ENCODE measurements at places on chromosomes 7 and 10.
A peak's percentile ranks its signal among the peaks of the same experiment; 100 is the strongest.

DNA sequence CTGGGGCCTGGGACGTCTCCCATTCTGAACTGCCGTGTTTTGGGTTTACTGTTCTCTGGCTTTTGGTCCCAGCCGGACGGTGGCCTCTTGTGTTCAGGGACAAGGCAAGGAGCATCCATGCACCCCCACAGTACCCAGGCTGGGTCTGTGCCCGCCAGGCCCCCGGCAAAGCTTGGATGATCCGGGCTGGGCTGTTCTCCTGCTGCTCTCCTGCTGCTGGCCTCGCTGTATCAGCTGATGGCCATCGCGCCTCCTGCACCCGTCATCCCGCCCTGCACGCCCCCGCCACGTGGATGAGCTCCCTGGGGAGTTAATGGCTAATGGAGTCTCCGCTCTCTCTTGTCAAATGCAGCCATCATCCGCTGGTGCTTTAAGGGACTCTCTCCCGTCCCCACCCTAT, 14.9 kb upstream of the PSMG3 start:
- DNase-seq: no peak

- DNase-seq: no peak
Measured at GRCh38 chr10:123068087-123068853, 59.5 kb downstream of the ACADSB start.

DNA sequence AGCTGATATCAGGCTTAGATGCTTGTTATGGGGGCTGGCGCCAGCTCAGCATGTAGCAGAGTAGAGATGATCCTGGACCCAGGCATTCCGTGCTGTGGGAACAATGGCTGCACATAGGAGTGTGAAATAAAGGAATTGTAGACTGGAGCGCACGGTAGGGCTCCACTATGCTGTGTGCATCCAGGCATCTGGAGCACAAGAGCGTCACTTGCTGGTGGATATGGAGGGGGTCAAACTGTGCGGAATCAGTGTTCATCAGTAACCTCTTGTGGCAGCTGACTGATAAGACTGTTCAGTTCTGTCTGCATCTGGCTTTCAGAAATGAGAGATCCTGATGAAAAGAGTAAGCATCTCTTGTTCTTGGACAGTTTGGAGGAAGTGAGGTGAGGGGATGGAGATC, 55.8 kb downstream of the ZNF503 start:
- DNase-seq: no peak

- no peak for DNase-seq
Measured at GRCh38 chr10:35783305-35783838, 141.3 kb upstream of the FZD8 start.

- no peak for DNase-seq
Measured at GRCh38 chr10:6505300-6505699, 74.8 kb downstream of the PRKCQ start.

DNA sequence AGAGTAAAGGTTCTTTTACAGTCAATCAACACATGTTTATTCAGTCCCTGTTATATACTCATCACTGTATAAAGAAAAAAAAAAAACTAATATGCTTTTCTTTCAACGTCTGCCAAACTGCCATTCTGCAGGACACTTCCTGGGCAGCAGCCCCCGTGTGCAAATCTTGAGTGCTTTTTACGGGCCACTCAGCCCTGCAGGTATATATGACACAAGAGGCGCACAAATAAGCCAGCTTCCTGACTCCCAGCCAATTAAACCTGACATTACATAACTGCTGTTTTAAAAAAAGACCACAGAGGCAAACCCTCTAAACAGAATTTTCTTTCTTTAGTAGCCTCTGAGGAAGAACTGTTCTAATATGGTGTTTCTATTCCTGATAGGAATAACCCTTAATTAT, 263.0 kb upstream of the NEBL start:
- no peak for DNase-seq

- peak; percentile 81 for DNase-seq
Measured at GRCh38 chr10:132637477-132638129, 100.0 kb downstream of the INPP5A start.

- no peak for DNase-seq
Measured at GRCh38 chr7:77329466-77330168, 86.5 kb downstream of the GSAP start.

DNA sequence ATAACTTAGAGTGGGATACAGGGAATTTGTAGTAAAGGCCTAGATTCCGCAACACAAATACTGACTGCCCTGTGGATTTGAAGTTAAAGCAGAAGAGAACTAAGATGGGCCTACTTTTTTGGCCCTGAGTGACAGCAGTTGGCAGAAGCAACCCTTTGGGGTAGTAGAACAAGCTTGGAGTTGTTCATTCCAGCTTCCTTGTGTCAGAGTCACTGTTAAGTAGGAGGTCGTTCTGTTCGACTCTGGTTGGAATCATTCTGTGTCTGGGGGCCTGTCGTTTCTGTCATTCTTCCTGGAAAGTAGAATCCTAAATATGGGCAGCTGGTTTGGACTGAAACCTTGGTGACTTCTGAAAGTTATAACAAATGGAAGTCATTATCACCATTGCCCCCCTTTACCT, 865.9 kb downstream of the LRMDA start:
- no peak for DNase-seq

GRCh38 chr10:8758029-8758428, 703.5 kb downstream of the GATA3 start:
- DNase-seq: no peak

GRCh38 chr7:3866277-3866676, 565.2 kb downstream of the SDK1 start:
- DNase-seq: no peak

DNA sequence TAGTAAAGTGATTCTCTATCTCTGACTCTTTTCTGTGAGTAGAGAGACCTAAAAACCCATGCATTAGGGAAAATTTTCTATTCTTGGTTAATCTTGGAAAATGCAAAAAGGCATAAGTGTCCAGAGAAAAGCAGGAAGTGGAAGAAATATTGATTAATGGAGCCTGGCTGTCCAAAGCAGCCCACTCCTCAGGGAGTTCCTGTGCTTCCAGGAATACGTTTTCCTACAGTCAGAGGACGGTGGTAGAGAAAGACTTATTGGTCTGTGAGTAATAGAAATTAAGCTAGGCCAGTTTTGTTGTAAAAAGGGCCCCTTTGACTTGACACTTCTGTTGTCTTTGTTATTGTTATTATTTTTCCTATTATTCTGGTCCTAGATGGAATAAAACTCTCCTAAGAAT, 157.8 kb downstream of the NRP1 start:
- DNase-seq: no peak

DNA sequence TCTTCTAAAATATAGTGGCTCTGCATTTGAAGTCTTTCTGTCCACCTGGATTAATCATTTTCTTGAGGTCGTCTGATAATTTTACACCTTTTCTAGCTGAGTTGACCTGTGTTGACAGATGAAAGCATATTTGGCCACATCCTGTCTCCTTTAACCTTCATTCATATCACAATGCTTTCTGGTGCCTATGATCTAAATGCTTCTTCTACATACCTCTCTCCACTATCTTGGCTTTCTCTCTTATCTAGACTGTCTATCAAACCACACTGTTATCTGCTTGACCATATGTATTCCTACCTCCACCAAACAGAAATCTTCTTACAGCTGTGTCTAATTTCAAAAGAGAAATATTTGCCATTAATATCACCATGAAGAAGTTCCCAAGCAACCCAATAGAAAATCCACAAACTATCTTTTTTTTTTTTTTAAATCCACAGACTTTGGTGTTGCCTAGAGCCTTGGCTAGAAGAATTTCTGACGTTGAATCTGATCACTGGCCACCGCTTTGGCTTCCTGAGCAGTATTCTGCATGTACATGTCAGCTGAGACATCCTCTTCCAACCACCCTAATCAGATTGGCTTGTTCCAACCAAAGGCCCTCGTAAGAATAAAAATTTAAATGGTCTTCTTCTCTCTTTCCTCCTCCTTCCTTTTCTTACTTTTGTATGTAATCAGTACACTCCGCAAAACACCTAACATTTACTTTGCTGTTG, 66.3 kb upstream of the SP4 start:
- no peak for DNase-seq

DNA sequence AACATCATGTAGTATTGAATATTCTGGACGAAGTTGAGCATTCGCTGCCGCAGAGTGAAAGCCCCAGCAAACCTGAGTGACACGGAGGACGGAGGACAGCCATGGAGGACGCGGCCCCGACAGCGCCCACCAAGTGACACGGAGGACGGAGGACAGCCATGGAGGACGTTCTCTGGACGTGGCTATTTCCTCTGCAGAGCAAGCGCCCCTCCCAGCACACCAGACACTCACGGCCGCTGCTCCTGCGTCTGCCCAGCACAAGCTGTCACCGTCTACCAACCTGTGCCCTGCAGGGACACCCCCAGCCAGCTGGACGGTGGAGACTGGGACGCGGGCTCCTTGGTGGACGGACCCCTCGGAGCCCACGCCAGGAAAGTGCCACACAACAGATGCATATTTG, 7.3 kb upstream of the ADAM8 start:
- no peak for DNase-seq

GRCh38 chr7:22561321-22561811, 61.4 kb upstream of the STEAP1B start:
- no peak for DNase-seq

- peak; percentile 37 for DNase-seq
Measured at GRCh38 chr7:768881-769504, 41.9 kb upstream of the PRKAR1B start.

DNA sequence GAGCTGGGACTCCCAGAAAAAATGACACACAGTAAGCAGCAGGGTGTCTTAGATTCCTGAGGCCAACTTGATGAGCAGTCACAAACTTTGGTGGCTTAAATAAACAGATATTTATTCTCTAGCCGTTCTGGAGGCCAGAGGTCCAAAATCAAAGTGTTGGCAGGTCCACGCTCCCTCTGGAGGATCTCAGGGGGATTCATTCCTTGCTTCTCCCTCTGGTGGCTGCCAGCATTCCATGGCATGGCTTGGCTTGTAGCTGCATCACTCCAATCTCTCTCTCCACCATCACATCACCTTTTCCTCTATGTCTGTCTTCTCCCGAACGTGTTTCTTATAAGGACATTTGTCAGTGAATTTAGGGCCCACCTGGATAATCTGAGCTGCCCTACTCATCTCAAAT, 98.4 kb downstream of the OSBPL3 start:
- no peak for DNase-seq

GRCh38 chr10:71217266-71218045, 5.1 kb downstream of the UNC5B start:
- no peak for DNase-seq

- DNase-seq: no peak
Measured at GRCh38 chr7:41870461-41871138, 167.7 kb upstream of the INHBA start.

DNA sequence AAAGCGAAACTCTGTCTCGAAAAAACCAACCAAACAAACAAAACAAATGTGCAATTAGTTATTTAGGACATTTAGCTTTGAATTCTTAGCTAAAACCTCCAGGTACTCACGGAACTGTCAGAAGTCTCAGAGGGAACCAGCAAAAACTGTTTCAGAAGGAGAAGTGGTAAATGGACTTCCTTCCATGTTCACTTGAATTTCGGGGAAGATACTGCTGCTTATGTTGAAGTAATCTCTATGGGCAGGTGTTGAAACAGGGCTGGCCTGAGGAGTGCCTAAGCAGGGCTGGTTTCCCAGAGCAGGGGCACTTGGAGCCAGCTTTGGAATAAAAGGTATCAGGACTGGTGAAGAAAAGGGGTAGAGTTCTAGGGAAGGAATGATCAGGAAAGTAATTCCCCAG, 2.4 kb upstream of the EXOC6 start:
- no peak for DNase-seq

DNA sequence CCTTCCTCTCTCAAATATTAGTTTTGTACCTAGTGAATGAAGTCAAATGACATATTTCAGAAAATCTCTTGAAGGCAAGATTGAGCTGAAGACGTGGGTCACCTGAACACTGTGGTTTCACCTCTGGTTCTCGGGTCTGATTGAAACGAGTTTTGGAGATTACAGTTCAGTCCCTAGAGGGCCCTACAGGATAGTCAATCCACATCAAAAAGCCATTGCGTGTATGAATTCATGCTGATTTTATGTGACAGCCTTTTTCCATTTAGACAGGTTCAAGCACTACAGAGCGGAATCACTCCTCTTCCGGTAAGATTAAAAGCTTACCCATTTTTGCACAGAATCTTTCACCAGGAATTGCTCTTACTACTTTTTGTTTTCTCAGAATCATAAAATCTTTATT, 62.2 kb downstream of the VIM start:
- DNase-seq: peak; percentile 3

DNA sequence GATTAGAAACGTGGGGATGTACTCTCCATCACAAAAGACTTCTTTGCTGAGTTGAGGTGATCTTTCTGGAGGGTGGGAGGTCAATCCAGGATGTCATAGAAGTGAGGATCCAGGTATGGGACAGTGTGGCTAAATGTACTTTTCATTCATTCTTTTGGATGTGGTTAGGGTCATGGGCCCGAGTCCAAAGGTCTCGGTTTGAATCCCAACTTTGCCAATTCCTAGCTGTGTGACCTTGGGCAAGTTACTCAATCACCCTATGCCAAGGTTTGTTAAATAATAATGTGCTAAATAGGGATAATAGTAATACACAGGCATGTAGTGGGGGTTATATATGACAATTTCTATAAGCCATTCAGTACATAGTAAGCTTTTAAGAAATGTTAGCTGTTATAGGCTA, 91.4 kb downstream of the SAMD9 start:
- no peak for DNase-seq

GRCh38 chr7:121157885-121158590, 169.5 kb downstream of the CPED1 start:
- no peak for DNase-seq

GRCh38 chr10:107692072-107692471, 527.6 kb upstream of the SORCS1 start:
- no peak for DNase-seq

GRCh38 chr10:3494131-3494837, 290.7 kb downstream of the KLF6 start:
- no peak for DNase-seq

DNA sequence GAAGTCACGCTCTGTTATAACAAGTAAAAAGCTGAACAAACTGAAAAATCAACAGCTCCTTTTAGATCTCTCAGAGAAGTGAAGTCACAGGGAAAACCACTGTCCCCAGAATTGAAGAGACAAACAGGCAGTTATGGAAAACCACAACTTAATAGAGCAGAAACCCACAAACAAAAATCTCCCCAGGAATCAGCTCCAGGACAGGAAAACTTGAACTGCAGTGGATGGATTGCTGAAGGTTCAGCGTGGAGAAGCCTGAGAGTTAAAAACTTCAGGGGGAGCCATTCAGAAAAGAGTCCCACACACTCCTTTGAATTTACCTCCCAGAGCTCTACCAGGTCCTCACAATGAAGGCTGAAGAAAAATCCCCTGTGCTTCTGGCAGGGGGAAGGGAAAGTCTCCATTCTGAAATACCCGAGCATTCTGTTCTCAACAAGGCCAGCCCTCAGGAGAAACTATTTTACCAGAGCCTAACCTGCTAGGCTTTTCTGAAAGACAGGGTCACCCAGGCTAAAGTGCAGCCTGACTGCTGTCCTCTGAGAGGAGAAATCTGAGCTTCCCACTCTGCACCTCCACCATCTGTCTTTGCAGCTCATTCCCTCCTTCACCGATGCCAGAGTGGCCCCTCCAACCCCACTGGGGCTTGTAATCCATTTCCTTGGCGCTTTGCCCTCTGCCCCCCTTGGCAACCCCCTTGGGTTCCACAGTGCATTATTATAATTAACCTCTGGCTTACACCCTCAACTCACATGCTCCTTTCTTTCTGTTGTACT, 65.0 kb upstream of the CCNY start:
- no peak for DNase-seq

Data from NAMALWA (cell line).